ENCODE measurements at places on chromosomes 7 and 10. TPM values are rescaled to one million over a fixed set of nuclear protein-coding genes. Genes with fewer than 3 reads are reported as not detected.

DNA sequence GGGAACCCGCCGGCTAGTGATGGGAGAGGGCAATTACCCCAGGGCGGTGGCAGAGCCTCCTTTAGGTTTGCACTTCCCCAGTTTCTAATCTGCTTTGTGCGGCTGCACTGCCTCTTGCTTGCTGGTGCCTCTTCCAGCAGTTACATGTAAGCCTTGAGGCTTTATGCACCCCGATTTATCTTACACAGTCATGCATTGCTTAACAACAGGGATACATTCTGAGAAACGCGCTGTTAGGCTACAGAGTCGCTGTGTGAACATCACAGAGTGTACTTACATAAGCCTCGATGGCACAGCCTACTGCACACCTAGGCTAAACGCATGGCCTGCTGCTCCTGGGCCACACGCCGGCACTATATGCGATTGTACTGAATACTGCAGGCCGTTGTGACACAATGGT lies 155.6 kb upstream of the MKI67 start:
- no peak overlapping the region for H3K27ac ChIP-seq
- H3K4me1 ChIP-seq: no peaks in the 10 kb centered on the region
- peaks cover 30% of the 10 kb centered on the region for H3K27me3 ChIP-seq

DNA sequence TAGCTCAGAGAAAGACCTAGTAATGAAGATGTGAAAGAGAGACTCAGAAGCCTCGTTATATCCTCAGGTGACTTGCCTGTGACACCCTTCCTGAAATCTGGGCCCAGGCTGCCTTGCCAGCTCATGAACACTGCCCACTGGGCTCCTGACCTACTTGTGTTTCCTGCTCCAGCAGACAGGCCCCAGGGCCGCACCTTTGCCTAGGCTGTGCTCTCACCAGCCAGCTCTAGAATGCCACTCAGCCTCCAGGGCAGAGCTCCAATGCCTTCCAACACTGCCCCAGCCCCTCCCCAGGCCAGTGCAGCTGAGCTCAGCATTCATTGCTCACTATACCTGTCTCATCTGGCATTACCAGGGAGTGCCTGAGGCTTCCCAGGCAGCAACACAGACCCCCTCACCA lies 94.3 kb downstream of the DLG5 start:
- no peak overlapping the region for H3K27ac ChIP-seq
- DNase-seq: peak; percentile 16
- peaks cover 17% of the 10 kb centered on the region for H3K4me1 ChIP-seq

DNA sequence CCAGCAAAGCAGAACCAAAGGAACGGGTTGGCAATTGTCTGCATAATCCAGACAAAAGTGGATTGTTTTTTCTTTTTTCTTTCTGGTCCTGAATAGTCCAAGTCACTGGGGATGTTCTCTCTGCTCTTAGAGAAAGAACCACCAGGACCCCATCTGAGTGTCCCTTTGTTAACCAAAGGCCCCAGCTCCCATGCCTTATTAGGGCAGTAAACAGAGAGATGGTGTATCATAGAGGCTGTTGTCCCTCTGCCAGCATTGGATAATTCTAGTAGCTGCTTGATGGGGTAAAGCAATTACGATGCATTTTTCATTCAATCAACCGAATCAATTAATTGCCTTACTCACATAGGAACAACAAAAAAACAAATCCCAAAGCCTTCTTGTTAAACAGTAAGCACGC lies 213.0 kb downstream of the BUB3 start:
- no peaks in the 10 kb centered on the region for H3K27me3 ChIP-seq
- H3K36me3 ChIP-seq: peaks cover 1% of the 10 kb centered on the region
- no peak for DNase-seq
- H3K4me1 ChIP-seq: no peaks in the 10 kb centered on the region
- H3K4me3 ChIP-seq: no peak overlapping the region

DNA sequence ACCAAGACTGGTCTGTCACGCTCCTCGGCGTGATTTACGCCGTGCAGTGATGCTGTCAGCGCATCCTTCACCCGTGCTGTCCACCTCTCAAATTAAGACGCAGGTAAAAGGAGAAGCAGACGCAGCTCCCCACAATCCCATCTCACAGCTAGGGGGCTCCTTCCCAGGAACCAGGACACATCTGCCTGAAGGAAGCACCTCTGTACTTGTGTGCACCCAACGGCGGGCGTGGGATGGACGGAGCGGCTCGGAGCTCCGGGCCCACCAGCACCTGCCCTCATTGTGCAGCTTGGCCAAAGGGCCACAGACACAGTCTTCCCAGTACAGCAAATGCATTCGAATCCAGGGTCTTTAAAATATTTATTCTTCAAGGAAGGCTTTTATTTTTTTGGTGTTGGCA lies 55.3 kb downstream of the STK32C start:
- no peak for DNase-seq
- no peak overlapping the region for H3K4me3 ChIP-seq
- no peak overlapping the region for H3K27ac ChIP-seq

DNA sequence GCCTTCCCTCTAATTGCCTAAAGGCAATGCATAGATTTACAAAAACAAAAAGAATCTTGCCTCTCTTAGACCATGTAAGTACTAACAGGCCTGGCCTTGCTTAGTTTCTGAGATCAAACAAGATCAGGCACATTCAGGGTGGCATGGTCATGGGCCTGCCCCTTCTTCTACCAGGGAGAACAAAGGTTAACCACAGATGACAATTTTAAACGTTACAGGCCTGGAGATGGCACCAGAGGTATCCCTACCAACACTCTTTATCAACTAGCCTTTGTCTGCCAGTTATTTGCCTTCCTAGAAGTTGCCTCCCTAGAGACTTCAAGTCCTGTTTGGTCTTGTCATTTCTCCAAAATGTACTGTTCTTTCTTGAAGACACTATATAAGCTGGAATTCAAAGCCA lies 252.6 kb downstream of the DOCK4 start:
- no peak for DNase-seq
- no peaks in the 10 kb centered on the region for H3K4me1 ChIP-seq
- no peak overlapping the region for H3K4me3 ChIP-seq
- H3K27me3 ChIP-seq: no peaks in the 10 kb centered on the region
- no peaks in the 10 kb centered on the region for H3K36me3 ChIP-seq

HOXA10 gene
- total RNA-seq: 0.19 TPM

SPDYE3 gene
- total RNA-seq: not detected

All from activated T-cell treated with anti-CD3 and anti-CD28 coated beads, Interleukin-2, amount 50 U/mL, for 72 hours (primary cell).